A549 treated with dexamethasone at 1 μM for 4 hours (cell line): ENCODE measurements at places on chromosomes 4 and X. TPM values are rescaled to one million over a fixed set of nuclear protein-coding genes. Genes with fewer than 3 reads are reported as not detected.

Gene GPR119
- not detected in 5 replicates for total RNA-seq

Gene XK
- total RNA-seq = 0.35 to 0.43 TPM (median 0.42 TPM) in 5 replicates

Gene DSPP
- total RNA-seq = not detected in 5 replicates

Gene BANK1
- total RNA-seq = 0.80 to 1.1 TPM (median 1.1 TPM) in 5 replicates

Gene GABRE
- 7.8 to 16.7 TPM (median 15.6 TPM) in 5 replicates for total RNA-seq

Gene XAGE1A
- total RNA-seq = 21.1 to 62.0 TPM (median 33.5 TPM) in 5 replicates

Gene MAGEC1
- 0.03 to 0.05 TPM (median 0.04 TPM) in 4 of 5 replicates, not detected in the other for total RNA-seq

Gene ARMCX4
- total RNA-seq = 0.29 to 0.63 TPM (median 0.50 TPM) in 5 replicates

Gene MMAA
- 0.97 to 2.1 TPM (median 1.9 TPM) in 5 replicates for total RNA-seq

Gene DDX53
- total RNA-seq = not detected in 5 replicates

Gene DRP2
- total RNA-seq = 0.15 to 0.19 TPM (median 0.19 TPM) in 5 replicates

Gene FAM133A
- total RNA-seq = 0.58 to 0.87 TPM (median 0.70 TPM) in 5 replicates

Gene SCML2
- 6.8 to 8.6 TPM (median 7.8 TPM) in 5 replicates for total RNA-seq

Gene RHOXF2B
- not detected in 5 replicates for total RNA-seq

Gene KCTD8
- not detected in 5 replicates for total RNA-seq

Gene SLC2A9
- total RNA-seq = 0.32 to 0.59 TPM (median 0.49 TPM) in 5 replicates

Gene CT45A1
- not detected in 5 replicates for total RNA-seq

Gene PDGFC
- 2.5 to 3.4 TPM (median 3.2 TPM) in 5 replicates for total RNA-seq

Gene MAGEE1
- total RNA-seq = 3.4 to 4.8 TPM (median 4.1 TPM) in 5 replicates

Gene DCAF8L2
- total RNA-seq = not detected in 5 replicates

Gene ARAF
- 40.3 to 59.5 TPM (median 55.8 TPM) in 5 replicates for total RNA-seq

Gene SLC6A14
- 0.12 TPM in 1 of 5 replicates, not detected in the others for total RNA-seq

Gene P2RY4
- total RNA-seq = not detected in 5 replicates

Gene CDX4
- total RNA-seq = not detected in 5 replicates

Gene AMMECR1
- total RNA-seq = 7.5 to 9.0 TPM (median 8.3 TPM) in 5 replicates

Gene HSFX2
- 0.08 to 0.38 TPM (median 0.19 TPM) in 3 of 5 replicates, not detected in the others for total RNA-seq

Gene ATP7A
- 3.3 to 5.8 TPM (median 4.6 TPM) in 5 replicates for total RNA-seq

Gene RIBC1
- 0.54 to 0.98 TPM (median 0.77 TPM) in 5 replicates for total RNA-seq

Gene HSFX3
- total RNA-seq = not detected in 5 replicates

Gene AKAP14
- total RNA-seq = not detected in 5 replicates

Gene ERCC6L
- 11.3 to 13.1 TPM (median 12.4 TPM) in 5 replicates for total RNA-seq

Gene TMEM271
- not detected in 5 replicates for total RNA-seq

Gene NWD2
- total RNA-seq = not detected in 5 replicates

Gene GAGE2A
- not detected in 5 replicates for total RNA-seq

Gene FGFBP1
- 2.2 to 2.5 TPM (median 2.3 TPM) in 5 replicates for total RNA-seq

Gene PLK4
- total RNA-seq = 13.5 to 19.2 TPM (median 16.5 TPM) in 5 replicates

Gene EVC
- 6.6 to 12.7 TPM (median 11.4 TPM) in 5 replicates for total RNA-seq

Gene UGT2B15
- 0.04 to 0.14 TPM (median 0.13 TPM) in 5 replicates for total RNA-seq

Gene SMARCA5
- 19.6 to 25.3 TPM (median 24.0 TPM) in 5 replicates for total RNA-seq

Gene HDX
- 1.8 to 2.4 TPM (median 2.0 TPM) in 5 replicates for total RNA-seq

Gene SPANXB1
- total RNA-seq = 1.8 to 3.1 TPM (median 2.1 TPM) in 5 replicates

Gene MYOZ2
- not detected in 5 replicates for total RNA-seq

Gene KCND1
- total RNA-seq = 0.70 to 1.4 TPM (median 1.1 TPM) in 5 replicates

Gene USP26
- not detected in 5 replicates for total RNA-seq

Gene TASL
- total RNA-seq = not detected in 5 replicates

Gene NAP1L2
- 0.89 to 1.2 TPM (median 1.1 TPM) in 5 replicates for total RNA-seq

Gene PABPC5
- total RNA-seq = not detected in 5 replicates

Gene OTC
- total RNA-seq = not detected in 5 replicates

Gene TIMP1
- 247 to 270 TPM (median 250 TPM) in 5 replicates for total RNA-seq
